ENCODE measurements at places on chromosomes 7 and 10. TPM values are rescaled to one million over a fixed set of nuclear protein-coding genes. Genes with fewer than 3 reads are reported as not detected.

DNA sequence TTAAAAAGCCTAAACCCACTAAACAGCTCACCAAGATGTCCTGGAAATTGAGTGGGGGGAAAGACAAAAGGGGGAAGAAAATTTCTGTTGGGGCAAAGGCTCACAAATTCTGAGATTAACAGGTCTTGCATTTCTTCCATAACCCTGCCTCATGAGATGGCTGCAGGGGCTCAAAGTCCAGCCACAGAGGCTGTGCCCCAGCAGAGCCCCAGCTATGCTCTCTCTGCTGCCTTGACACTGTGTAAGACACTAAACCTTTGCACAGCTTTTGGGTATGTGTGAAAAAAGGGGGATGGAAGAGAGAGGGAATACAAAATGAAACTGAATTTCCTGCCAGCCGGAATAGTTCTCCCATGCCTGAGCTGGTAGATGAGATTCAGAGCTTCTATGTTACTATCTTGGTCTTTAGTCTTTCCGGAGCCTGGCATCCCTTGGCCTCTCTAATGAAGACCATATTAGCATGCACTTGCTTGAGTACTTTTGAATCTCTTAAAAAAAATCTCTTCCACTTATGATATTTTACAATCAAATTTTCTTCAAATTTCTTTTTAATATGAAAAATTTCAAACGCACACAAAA, 240.0 kb upstream of the IMMP2L start:
- no peak for DNase-seq

DNA sequence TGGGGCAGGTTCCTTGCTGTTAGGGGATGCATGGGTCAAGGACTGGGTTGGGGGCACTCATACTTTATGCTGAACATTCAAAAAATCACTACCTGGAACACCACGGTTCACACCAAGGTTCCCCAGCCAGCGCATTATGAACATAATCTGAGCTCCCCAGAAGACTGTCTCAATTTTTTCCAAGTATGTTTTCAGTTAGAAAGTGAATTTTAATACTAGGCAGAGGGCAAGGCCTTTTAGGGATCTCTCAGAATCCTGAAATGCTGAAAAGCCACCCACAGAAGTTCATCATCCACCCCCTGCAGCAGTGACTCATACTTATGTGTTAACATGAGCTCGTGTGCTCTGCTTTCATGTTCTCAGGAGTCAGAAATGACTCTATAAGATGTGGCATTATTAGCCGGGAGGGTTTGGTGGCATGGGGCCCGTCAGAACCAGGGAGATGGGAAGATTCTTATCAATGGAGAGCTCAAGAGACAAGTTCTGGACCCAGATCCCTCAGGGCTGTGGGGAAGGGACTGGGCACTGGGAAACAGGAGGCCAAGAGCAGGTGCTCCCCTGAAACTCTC, 185.2 kb upstream of the ITGB1 start:
- no peak for DNase-seq

DNA sequence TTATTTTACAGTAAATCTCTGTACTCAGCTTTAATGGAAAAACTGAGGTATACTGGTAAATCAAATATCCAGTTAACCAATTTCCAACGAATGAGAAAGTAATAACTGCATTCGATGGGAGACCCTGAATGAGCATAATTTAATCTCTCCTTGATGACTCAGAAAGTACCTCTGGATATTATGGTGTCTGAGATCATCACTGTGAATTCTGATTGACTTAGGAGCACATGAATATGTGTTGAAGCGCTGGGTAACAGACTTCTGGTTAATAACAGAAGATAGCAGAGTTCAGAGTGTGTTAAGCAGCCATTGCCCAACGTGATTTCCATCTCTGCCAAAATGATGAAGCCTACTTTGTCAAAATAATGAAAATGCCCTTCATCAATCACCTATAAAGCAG, 116.6 kb downstream of the NRP1 start:
- no peak for DNase-seq

DNA sequence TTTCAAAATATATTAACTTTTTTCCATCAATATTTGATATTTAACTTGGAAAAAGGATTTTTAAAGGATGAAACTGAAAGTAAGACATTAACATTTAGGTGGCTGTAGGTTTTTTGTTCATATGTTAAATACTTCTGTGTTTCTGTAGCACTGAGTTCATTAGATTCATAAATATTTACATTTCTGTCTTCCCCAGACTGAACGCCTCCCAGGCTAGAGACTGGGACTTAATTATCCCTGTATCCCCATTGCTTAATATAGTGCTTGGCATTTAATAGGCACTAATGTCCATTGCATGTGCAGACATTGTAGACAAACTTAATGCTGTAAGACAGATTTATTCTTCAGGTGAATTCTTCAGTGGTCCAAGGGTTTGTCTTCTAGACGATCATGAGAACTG, 7.4 kb downstream of the PTPN12 start:
- no peak for DNase-seq

DNA sequence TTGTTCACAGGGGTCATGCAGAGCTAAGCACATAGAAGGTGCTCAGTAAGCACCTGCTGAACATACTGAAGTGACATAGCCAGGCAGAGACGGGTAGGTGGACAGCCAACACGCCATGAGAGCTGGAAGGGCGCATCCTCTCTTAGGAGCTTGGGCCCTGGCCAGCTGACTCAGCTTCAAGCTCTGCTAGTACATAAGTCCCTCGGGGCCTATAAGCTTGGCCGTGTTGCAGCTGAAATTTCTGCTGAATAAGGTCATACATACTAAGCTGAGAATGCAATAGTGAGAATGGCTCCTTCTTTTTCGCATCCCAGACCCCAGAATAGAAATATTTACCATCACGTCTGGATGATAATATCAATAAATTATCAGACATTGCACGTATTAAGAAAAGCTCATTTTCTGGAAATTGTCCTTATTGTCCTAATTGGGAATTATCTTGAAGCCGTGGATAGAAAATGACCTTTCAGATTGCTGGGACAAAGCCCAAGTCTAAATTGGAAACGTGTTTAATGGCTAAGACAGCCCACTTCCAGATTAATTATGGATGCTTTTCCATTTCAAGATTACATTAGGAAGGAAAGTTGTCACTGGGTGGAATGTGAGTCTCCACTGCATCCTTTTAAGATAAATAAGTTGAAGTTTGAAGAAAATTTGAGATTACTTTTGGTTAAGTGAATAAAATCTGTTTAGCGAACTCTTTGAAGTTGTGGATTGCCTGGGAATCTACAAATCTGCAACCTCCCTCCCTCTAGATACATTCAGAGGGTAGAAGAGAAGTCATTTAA, 287.1 kb upstream of the C7orf33 start:
- DNase-seq = peak; percentile 70

- DNase-seq = no peak
Observed at GRCh38 chr10:21675157-21675796, 141.2 kb downstream of the MLLT10 start.

DNA sequence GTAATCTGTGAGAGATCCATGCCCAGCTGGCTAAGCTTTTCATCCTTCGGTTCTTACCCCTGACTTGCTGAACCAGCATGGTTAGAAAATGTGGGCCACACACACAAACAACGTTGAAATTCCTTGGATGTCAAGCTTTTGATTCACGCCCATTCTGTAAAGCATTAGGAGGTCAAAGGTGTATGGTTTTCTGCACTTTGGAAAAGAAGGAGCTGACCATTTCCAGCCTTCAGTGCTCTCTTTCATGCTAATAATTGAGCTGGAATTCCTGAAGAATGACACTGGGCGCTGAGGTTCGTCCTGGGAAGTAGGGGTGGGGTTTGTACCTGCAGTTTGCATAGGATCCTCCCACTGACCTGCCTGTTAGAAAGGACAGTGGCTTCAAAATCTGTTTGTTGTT, 23.1 kb downstream of the KLF6 start:
- no peak for DNase-seq

DNA sequence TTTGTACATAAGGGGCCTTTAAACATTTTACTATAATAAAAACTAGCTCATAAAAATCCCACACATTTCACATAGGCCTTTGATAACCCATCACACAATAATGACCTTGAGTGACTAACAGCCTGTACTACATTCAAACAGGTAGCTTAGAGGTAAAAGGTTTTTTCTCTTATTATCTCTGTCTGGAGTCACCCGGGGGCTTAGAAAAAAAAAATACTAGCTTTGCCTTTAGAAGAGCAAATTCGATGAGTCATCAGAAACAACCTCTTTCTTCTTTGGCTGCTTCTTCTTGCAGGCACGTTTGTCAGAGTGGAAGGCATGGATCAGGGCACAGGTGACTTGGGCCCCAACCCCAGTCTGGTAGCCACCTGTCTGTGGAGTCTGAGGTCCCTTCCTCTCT, 43.4 kb upstream of the ADO start:
- DNase-seq = no peak

- no peak for DNase-seq
Observed at GRCh38 chr10:50417486-50417885, 166.2 kb upstream of the ASAH2 start.

GRCh38 chr10:92688927-92689662, 660 bp upstream of the HHEX start:
- DNase-seq = peak; percentile 47

DNA sequence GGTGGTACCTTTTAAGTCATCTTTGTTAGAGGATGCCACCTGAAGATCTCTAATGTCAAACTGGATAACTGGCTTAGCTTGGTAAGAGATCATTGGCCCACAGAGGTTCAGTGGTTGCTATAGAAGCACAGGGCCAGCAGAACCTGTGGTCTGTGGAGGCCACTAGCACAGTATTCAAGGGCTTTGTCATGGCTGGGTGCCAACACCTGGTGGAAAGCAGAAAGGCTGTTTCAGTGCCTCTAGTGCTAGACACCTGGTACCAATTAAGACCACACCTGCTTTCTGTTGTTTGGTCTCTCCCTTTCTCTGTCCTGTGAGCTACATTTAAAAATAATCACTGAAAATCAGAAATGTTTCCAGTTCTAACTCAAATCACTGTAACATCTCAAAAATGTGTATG, 10.0 kb upstream of the PCGF5 start:
- DNase-seq = no peak

DNA sequence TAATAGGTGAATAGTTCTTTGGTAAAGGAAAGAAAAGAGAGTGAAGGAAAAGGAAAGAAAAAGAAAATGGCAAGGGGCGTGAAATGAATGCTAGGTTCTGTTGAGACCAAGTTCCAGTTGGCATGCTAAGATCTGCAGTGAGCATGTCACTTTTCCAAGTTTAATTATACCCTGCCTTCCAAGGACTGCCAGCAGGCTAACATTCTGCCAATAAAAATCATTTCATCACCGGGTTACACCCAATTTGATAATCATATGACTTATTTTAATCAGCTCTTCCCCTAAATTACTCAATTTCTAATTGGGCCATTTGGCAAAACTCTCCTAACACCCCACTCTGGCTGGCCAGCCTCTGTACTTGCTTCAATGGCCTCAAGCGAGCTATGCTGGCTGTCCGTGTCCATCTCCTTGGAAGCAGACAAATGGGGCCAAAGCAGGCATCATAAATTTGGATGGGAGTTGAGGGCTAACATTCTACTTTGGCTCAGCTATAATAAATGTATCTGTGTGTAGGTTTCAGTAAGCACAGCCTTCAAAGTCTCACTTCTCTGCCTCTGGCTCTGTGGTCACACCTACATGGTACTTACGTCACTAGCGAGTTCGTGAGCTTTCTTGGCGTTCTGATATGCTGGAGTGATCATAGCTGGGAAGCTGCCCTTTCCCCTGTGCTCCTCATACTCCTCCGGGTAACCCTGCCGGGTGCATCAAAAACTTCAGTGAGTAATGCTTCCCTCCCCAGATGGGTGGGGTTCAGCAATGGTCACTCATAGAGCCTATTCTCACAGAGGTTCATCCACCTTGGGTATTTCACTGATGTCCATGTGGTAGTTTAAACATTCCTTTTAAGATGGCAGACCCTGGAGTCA, 17.3 kb downstream of the NRAP start:
- DNase-seq = no peak

DNA sequence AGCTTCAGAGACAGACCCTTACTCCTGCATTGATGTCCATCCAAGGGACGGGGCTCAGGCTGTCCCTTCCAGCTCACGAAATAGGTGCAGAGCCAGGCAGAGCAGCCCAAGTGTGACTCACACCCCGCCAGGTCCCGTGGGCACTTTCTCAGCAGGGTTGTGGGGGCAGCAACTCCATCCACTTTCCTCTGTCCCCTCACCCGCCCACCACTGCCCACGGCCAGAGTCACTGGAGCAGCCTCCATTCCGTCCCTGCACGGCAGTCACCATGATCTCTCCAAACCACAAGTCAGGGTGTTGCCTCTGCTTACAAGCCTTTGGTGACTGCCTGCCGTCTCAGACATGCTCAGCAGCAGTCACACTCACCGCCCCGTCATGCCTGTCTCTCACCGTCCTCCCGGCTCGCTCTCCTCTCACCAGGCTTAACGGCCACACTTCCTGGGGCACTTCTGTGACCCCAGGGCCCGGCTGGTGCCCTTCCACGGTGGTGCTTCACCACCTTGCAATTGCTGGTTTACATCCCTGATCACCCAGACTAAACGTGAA, 39.3 kb downstream of the CALML3 start:
- peak; percentile 45 for DNase-seq

- no peak for DNase-seq
Observed at GRCh38 chr7:425794-426188, 93.9 kb downstream of the PDGFA start.

DNA sequence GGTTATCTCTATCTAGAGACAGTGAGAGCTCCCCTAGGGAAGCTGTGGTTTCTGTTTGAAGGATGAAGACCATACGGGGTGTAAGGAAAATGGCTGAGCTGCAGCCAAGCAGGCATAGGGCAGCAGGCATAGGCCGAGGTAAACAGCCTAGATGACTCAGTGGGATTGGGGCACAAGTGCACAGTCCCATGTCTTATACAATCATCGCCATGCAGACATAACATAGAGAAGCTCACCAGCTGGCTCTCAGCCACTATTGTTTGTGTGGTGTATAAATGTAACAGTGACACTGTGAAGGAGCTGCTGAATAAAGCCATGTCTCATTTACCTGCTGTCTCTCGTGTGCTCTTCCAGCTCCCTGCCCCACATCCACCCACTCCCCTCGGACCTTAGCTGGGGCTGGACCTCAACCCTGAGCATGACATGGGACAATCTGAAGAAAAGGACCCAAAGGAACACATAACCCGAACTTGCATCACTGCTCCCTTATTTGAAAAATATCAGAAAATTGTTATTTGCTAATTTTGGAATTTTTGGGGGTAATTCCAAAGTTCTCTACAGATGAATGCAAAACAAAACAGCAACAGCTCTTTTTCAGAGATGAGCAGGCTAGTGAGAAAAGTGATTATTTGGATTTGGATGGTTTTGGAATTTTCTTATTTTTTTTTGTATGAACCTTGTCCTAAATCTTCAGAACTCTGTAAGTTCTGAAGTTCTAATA, 582.7 kb downstream of the REEP3 start:
- DNase-seq = no peak

GRCh38 chr10:61081301-61081700, 137.3 kb upstream of the RHOBTB1 start:
- no peak for DNase-seq

The INSIG1 gene
- total RNA-seq = 41.6 TPM

The GPC2 gene
- total RNA-seq = 5.1 TPM

The LRGUK gene
- total RNA-seq = 2.2 TPM

The TCF7L2 gene
- total RNA-seq = 52.5 TPM

The SLC18A3 gene
- not detected for total RNA-seq
